Left lung (tissue), 14 donors: ENCODE measurements at places on chromosomes 7 and 10. TPM values are rescaled to one million over a fixed set of nuclear protein-coding genes. Genes with fewer than 3 reads are reported as not detected.

The AVL9 gene
- 31.9 TPM for polyA plus RNA-seq

The VWDE gene
- 4.1 TPM for polyA plus RNA-seq

- DNase-seq = no peak
Observed at GRCh38 chr7:54757711-54758110, 1.3 kb downstream of the SEC61G start.

- DNase-seq = no peak
Observed at GRCh38 chr7:123397746-123398338, 136.6 kb downstream of the IQUB start.

DNA sequence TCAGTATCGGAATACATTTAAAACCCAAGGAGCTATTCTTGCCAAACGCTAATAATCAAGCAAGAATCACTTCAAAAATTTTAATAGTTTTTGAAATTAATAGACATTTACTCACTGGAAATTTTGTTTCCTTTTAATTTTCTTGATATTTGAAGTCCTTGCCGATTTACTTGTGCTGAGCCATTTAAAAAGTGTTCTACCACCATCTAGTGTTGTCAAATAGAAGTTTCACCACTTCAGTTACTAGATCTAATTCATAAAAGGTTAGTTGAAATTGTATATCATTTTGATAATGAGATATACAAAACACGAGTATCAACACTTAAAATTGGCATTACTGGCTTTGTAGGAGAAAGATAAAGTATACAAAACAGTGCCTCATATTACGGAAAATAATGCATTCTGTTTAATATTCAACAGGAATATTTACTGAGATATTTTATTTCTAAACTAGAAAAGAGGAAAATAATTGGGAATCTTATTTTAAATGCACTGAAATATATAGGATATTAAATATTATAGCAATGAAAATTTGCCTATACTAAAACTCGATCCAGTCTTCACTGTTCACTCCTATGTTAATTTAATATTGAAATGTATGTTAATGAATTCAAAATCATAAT, 664.8 kb upstream of the SEMA3D start:
- DNase-seq = peak; percentile 67

The ZNF716 gene
- 0.07 TPM for polyA plus RNA-seq

The TCTN3 gene
- polyA plus RNA-seq = 65.1 TPM

DNA sequence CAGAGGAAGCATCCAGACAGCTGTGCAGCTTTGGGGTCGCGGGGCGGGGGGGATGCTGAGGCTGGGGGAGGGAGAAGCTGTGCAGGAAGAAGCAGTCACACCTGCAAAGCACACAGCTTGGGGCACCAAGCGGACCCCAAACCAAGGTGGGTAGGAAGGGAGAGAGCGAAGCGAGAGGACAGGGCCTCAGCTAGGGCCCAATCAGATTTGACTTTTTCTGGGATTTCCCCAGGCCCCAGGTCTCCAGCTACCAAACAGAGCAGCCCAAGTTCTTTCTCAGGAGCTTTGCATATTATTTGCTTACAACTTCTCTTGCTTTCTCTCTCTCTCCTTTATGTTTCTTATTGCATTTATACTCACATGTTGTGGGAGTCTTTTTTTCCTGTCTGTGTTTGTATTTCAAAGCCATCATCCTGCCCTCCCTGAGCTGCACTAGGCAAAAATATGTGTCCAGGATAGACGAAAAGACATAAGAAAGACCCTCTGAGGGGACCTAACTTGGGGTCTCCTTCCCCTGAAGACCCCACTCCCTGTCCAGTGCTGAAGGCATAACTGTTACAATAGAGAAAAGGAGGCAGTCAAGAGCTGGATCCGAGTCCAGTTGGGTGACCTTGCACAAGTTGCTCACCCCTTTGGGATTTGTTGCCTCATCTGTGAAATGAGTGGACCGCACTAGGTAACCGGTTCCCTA, 50.6 kb upstream of the SMNDC1 start:
- no peak for DNase-seq

GRCh38 chr7:55534262-55534915, 37.9 kb downstream of the VOPP1 start:
- peak; percentile 72 for DNase-seq

DNA sequence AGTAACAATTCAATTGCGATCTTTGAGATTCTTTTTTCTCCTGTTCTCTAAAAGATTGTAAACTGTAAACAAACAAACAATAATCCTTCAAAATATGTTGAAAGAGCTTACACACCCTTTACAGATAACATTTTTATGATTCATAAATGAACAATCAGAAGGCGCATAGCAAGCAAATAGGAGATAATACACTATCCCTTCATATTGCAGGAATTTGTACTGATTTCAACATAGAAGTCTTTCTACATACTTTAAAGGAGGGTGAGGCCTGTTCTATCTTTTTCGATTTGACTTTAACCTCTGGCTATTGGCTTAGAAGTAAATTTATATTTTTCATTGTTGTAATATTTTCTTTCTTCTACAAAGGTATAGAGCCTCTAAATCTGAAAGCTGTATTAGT, 57.2 kb downstream of the TFEC start:
- no peak for DNase-seq

GRCh38 chr7:51314726-51315125, 1.9 kb downstream of the COBL start:
- no peak for DNase-seq

- no peak for DNase-seq
Observed at GRCh38 chr7:128359336-128359735, 2.2 kb downstream of the PRRT4 start.
